ENCODE measurements at places on chromosomes 3 and 15.
A peak's percentile ranks its signal among the peaks of the same experiment; 100 is the strongest.

DNA sequence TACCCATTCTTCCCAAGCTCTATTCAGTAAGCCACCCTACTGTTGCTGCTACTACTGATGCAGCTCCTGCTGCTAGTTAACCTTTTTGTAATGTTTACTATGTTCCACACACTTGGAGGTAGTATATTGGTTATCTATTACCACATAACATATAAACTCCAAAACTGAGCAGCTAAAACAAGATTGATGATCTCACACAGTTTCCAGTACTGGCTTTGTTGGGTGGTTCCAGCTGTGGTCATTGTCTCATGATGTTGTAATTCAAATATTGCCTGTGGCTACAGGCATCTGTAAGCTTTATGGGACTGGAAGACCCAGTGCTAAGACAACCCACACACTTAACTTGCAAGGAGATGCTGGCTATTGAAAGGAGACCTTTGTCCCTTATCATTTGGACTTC lies 556.2 kb upstream of the SUCLG2 start:
- DNase-seq, result peak; percentile 28

- no peak for DNase-seq
Observed at GRCh38 chr3:193029800-193030199, 112.1 kb upstream of the MB21D2 start.

- no peak for DNase-seq
Observed at GRCh38 chr3:61857297-61857696, 295.9 kb downstream of the PTPRG start.

- DNase-seq, result peak; percentile 54
Observed at GRCh38 chr3:150703299-150703755, 393 bp downstream of the ERICH6 start.

- DNase-seq, result peak; percentile 27
Observed at GRCh38 chr3:175956964-175957363, 1097.8 kb downstream of the NAALADL2 start.

DNA sequence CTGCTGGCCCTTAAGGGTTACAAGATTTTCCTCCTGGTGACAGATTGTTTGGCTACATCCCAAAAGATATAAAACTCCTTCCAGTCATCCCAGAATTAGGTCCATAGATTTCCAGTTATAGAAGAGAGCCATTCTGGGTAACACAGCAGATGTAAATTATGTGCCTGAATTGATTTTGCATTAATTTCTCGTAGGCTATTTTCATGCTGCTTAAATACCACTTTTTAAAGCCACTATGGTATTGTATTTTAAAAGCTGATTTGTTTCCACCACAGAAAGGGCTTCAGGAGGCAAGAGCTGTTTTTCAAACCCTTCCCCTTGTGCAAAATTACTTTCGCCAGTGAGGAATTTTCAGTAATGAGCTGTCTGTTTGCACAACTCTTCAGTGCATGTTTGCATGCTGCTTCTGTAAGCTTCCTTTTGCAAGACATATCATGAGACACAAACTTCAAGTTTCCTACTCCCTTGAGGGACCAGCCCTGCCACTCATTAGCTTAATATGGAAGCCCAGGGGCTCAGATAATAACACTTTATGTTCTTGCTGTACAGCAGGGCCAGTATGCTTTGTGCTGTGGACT lies 105.4 kb upstream of the TNIK start:
- peak; percentile 38 for DNase-seq

- peak; percentile 57 for DNase-seq
Observed at GRCh38 chr3:20608054-20608738, 422.2 kb upstream of the SGO1 start.

DNA sequence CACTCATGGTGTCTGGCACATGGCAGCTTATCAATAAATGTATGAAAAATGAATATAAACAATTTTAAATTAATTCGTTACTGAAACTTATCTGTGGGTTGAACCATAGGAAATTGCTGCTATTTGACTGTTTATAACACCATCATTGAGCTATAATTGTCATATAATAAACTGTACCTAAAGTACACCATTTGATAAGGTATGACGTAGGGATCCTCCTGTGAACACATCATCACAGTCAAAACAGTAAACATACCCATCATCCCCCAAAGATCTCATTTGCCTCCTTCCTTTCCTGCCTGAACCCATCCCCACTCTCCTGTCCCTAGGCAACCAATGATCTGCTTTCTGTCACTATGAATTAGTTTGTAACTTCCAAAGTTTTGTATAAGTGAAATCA lies 151.0 kb upstream of the SLC2A2 start:
- no peak for DNase-seq
